ENCODE measurements at places on chromosomes 13 and 19. TPM values are rescaled to one million over a fixed set of nuclear protein-coding genes. Genes with fewer than 3 reads are reported as not detected.

GRCh38 chr13:98489446-98490194 lies 87.3 kb downstream of the STK24 start:
- H3K27ac ChIP-seq: peak overlapping the region; percentile 53
- H3K4me3 ChIP-seq: no peak overlapping the region
- peaks cover 21% of the 10 kb centered on the region for H3K4me1 ChIP-seq
- no peak for DNase-seq
- H3K36me3 ChIP-seq: no peaks in the 10 kb centered on the region
- no peaks in the 10 kb centered on the region for H3K27me3 ChIP-seq

DNA sequence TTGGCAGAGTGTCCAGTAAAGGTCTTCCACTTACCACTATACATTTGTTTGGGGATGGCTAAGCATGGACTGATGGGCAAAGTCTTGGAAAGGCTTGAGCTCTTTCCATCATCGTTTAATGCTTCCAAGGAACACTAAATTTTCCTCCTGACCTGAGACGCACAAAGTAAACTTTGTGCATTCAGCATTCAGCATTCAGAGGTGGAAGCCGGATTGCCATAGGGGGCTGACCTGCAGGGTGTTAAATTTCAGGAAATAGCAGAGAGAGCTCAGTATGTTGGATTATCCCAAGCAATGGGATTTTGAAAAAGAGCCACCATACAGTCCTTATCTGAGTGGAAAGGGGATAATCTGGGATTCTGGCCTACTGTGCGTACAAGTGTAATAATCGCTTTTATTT lies 14.0 kb downstream of the ZNF552 start:
- H3K4me3 ChIP-seq: no peak overlapping the region
- no peaks in the 10 kb centered on the region for H3K27me3 ChIP-seq
- DNase-seq: no peak
- no peaks in the 10 kb centered on the region for H3K36me3 ChIP-seq
- peaks cover 12% of the 10 kb centered on the region for H3K4me1 ChIP-seq
- no peak overlapping the region for H3K27ac ChIP-seq

The GPR4 gene
- 6.3 TPM for total RNA-seq

The ZNF799 gene
- 7.1 TPM for total RNA-seq

The CACNA1A gene
- 2.5 TPM for total RNA-seq

GRCh38 chr19:10870955-10871603 lies at the start of gene CARM1:
Gene CARM1, plus strand, starts transcription at chr19:10871553. Its CDS starts 150 bp downstream, at chr19:10871703.
- no peaks in the 10 kb centered on the region for H3K27me3 ChIP-seq
- H3K36me3 ChIP-seq: no peaks in the 10 kb centered on the region
- H3K4me3 ChIP-seq: peak within 1 kb of the TSS; percentile 79
- H3K4me1 ChIP-seq: peaks cover 10% of the 10 kb centered on the region

- no peak overlapping the region for H3K27ac ChIP-seq
- no peaks in the 10 kb centered on the region for H3K36me3 ChIP-seq
- H3K4me3 ChIP-seq: no peak overlapping the region
- peaks cover 4% of the 10 kb centered on the region for H3K4me1 ChIP-seq
Observed at GRCh38 chr13:73096638-73097037, 37.8 kb downstream of the KLF5 start.

Measured in thyroid gland (tissue), 4 donors.